ENCODE measurements at places on chromosomes 6 and 20.

- no peak for DNase-seq
These were observed 137.0 kb upstream of the STXBP5 start for GRCh38 chr6:147067184-147067583.

- DNase-seq: no peak
These were observed 52.1 kb downstream of the AIG1 start for GRCh38 chr6:143112837-143113236.

GRCh38 chr6:11852061-11852651, 73.6 kb upstream of the ADTRP start:
- peak; percentile 92 for DNase-seq

- DNase-seq: no peak
These were observed 46.0 kb downstream of the ABHD12 start for GRCh38 chr20:25344634-25345033.

GRCh38 chr6:30752157-30752927, 8.0 kb upstream of the IER3 start:
- DNase-seq: peak; percentile 74

- no peak for DNase-seq
These were observed 86.6 kb upstream of the TOP1 start for GRCh38 chr20:40942006-40942405.

All from eye (tissue), 1 donor.